NCI-H2227 treated with DMSO at 0.1 percent for 48 hours (cell line): ENCODE measurements at places on chromosomes 3 and 15.

- no peak for DNase-seq
Measured at GRCh38 chr15:73959801-73960200, 32.3 kb downstream of the STOML1 start.

DNA sequence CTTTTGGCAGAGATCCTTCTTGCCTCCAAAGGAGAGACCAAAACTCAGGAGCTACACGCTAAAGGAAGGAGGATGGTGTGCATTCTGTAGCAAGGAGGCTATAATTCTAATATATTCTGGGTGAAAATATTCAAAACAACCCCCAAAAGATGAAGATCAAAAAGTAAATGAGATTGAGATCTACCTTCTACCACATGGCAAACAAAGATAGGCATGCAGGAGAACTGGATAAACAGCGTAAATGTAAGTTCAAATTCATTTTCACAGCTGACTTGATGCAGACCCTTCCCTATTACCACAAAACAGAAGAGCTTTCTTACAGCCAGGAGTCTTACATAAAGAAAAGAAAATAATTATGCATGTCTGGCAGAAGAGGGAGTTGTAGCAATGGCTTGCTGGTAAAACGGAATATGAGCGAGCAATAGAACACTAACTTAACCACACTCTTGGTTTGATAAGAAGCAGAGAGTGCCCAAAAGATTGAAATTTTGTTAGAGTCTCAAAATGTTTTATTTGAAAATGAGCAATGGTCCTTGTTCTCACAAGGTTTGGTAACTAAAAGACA is 272.7 kb downstream of the MECOM start:
- DNase-seq: no peak

DNA sequence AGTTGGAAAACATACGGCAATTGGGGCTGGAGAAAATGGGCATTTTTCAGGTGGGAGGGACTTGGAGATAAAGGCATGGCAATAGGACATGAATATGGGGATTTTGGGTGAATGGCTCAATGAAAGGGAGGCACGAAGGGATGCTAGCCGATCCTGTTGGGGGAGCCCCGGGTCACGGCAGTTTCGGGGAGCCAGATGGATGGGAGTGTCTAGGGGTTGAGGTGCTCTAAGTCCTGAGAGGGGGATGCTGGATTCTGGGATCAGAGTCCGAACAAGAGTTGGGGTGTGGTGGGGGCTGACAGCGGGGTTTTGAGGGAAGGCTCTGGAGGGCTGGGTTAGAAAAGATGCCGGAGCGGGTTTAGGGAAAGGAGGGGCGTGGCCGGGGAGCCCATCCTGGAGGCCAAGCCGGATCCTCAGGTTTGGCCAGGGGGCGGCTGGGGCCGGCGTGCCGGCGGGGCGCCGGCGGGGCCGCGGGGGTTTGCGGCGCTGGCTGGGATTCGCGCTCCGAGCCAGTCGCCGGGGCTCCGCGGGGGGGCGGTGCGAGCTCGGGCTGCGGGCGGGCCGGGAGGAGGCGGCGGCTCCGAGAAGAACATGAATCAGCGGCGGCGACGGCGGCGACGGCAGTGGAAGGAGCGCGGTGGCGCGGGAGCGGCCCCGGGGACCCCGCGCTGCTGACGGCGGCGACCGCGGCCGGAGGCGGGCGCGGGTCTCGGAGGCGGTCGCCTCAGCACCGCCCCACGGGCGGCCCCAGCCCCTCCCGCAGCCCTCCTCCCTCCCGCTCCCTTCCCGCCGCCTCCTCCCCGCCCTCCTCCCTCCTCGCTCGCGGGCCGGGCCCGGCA is at the start of gene TYRO3:
TYRO3 (plus strand) TSS at position 813 of the 839 bp plus-strand sequence. CDS start 46 bp downstream, outside the sequence.
- no peak for DNase-seq

GRCh38 chr15:32641517-32642059 is at the start of gene SCG5:
TSS of gene SCG5 (plus strand) at chr15:32641710. CDS start at chr15:32643593, 1,883 bp downstream.
- peak; percentile 77 for DNase-seq

DNA sequence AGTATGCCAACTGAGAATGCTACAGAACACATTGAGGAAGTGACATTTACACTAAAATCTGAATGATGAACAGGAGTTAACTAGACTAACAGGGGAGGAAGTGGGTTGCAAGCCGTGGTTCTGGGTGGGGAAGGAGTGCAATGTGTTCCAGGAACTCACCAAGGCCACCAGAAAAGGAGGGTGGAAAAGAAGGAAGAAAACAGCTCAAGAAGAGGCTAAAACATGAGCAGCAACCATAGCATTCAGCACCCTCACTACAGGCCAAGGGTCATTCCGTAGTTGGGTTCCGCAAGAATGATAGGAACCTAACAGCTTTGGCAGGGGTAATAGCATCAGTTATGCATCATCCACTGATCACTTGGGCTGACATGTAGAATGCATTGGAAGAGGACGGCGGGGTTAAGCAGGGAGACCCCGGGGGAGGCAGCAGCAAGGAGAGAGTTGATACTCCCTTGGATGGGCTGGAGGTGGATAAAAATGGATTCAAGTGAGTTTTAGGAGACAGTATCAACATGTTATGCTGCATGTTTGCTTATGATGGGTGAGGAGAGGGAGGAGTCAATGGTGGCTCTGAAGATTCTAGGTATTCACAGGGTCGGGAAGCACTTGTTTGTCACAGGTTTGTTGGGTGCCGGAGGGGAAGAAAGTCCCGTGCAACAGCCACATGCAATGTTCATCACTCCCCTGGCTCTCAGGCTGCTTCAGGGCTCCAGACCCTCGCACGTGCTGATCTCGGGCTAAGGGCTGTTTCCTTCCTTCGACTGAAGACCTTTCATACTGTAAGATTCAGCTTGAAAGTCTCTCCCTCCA is 53.2 kb downstream of the LIPC start:
- DNase-seq: no peak

DNA sequence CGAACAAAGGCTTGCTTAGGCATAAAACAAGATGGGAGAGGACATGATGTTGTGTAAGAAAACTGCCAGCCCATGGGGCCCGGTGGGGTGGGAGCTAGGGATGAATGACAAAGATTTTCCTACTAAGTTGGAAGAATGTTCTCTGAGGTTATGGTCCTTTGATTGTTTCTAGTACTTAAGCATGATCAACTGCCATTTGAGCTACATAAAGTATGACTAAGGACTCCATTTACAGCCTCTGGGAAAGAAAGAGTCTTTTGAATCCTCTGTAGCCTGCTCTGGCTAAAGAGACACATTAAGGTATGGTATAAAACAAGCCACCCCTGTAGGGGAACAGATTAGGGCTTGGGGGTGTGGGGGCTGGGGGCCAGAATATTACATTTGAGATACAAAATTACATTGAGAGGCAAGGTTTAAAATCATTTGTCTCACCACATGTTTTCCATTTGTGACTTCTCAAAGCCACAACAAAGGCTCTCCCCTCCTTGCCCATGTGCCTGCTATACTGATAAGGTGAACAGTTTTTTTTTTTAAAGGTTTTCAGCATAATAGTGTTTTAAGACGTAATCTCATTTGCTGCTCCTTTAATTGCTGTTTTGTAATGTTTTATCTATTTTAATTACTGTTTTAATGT is 323.4 kb downstream of the CHST2 start:
- no peak for DNase-seq

DNA sequence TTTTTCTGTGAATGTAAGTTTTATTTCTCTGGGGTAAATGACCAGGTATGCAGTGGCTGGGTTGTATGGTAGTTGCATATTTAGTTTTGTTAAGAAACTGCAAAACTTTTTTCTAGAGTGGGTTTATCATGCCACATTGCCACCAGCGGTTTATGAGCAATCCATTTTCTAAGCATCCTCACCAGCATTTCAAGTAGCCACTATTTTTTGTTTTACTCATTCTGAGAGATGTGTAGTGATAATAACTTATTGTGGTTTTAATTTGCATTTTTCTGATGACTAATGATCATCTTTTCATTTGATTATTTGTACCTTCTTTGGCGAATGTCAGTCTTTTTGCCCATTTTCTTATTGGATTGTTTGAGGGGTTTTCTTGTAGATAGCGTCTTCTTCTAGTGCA is 56.2 kb downstream of the SPRED1 start:
- DNase-seq: no peak

DNA sequence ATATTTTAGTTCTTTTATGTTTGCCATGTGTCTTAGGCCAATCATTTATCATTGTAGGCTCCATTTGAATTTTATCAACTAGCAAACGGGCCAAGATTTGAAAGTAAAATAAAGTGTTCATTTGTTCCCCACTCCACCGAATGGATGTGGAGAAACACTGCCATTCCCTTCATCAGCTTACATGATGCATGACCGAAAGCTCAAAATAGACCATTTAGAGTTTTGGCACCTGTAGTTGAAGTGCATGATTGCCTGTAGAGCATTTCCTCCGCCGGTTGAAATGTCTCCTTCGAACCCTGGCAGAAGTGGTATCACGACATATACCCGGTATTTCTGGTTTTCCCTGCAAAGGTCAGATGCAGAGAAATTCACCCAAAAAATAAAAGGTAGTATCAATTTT is 165.6 kb downstream of the PLD1 start:
- no peak for DNase-seq

DNA sequence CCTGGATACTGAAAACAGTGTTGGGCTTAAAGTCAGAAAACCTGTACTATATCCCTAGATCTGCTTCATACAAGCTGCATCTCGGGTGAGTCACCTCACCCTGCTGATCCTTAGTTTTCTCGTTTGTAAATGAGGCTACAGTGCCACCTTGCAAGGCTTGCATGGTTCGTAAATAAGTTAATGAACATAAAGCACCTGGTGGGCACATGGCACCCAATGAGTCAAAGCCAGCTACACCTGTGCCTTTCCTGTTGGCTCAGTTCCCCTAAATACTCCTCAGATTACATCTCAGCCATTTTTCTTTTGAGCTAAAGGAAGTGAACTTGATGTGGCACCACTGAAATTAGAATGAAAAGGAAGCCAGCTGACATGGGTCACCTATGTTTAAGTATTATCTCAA is 26.5 kb downstream of the RTP1 start:
- no peak for DNase-seq

DNA sequence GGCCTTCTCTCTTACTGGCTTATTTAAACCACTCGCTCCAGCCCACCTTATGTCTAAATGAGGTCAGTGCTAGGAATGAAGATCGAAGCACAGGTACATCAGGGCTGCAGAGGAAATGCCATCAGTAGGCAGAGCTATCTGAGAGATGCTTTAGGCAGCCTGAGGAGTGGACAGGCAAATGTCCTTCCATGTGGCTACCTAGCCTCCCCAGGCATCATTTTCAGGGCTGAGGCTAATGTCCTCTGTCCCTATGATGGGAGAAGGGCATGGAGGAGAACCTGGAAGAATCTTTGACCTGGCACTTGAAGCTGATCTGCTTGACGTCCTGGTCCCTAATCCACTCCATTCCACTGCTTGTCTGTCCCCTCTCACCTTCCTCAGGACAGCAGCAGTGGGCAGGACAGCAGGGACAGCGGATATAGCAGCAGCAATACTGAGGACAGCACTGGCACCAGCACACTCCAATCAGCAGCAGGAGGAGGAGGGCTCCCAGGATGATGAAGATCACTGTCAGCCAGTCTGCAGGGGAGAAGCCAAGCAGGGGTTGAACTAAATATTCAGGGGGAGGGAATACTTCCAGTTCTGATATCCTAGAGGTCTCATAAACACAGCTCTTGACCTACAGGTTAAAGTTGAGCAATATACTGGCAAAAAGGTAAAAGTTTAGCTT is 21.0 kb downstream of the ILDR1 start:
- no peak for DNase-seq

DNA sequence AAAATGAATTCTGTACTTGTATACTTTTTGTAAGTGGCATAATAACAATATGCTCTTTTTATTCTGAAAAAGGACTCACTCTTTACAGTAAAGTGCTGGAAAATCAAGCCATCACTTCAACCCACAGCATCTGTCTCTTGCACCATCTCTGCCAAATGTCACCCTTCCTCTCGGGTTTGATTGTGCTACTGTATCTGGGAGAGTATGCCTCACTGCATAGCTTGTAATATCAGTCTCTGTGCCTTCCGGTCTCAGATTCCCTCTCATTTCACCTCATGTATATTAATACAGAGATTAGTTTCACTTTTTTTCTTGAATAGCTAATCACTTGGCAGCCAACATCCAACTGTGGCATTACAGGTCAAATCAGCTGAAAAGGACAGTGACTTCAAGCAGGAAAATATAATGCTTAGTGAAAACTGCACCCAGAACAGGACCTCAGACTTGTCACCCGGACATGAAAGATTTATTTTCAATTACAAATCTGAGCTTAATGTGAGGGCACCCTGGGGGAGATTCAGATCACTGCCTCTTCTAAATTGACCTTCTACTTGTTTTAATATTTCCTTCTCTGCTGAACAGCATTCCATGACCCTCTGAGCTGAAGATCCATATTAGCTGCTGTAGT is 605.8 kb upstream of the NAALADL2 start:
- DNase-seq: no peak

- DNase-seq: peak; percentile 1
Measured at GRCh38 chr3:75294124-75294523, 370.0 kb upstream of the FRG2C start.

- no peak for DNase-seq
Measured at GRCh38 chr15:64891561-64891960, 20.1 kb upstream of the ANKDD1A start.

- no peak for DNase-seq
Measured at GRCh38 chr3:55519019-55519418, 31.9 kb upstream of the WNT5A start.

DNA sequence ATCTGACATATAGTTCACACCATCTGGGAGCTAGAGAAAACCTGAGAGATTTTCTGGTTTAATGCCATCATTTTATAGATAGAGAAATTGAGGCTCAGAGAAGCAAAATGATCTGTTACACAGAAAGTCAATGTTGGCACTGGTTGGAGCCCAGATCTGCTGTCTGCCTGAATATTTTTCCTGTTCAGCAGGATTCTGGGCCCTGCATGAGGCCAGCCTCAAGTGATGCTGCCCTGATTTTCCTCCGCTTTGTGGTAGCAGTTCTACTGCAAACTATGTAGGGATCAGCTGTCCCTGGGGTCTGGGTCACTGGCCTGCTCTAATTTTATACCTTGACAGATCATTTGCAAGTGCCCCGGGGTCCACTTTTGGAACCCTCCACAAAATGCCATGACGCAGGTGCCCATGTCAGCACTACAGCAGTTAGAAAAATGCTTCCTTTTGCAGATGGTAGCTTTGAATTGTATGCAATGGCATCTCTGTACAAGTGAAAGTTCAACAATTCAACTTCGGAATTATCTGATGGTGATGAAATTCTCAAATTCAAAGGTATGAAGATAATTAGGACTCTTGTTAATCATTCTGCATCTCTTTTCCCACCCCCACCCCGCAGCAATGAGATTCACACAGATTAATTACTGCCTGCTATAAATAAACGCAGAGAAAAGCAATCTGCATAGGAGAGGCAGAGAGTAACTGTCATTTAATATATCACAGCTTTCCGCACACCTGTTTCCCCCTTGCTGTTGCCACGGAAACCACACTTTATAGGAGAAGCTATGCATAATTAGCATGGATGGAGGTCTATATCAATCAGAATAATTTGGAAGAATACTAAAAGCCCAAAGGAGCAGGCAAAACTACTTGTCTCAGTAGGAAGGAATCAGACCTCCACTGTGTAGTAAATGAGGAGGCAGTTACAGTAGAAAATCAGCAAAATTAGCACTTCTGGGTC is 222.6 kb downstream of the PDCD6IP start:
- DNase-seq: no peak

- DNase-seq: no peak
Measured at GRCh38 chr3:78970656-78971055, 797.1 kb downstream of the ROBO1 start.
